GM03348 (cell line): ENCODE measurements at places on chromosomes 5 and 9.
A peak's percentile ranks its signal among the peaks of the same experiment; 100 is the strongest.

DNA sequence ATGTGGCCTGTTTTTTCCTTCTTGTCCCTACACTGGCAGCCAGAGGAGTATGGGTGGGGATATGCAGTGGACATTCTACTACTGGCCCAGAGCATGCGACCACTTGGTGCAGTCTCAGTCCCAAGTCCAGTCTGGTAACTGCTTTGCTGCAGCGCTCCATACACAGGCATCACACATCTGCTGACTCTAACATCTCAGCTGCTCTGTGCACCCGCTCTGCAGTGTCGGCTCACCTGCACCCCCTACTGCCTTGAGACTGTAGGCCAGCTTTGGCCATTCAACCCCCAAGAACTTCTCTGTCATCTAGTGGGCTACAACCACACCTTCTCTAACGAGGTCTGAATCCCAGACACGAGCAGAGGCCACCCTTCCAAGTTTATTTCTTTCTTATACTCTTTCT is 46.4 kb upstream of the SLCO6A1 start:
- no peak for DNase-seq

DNA sequence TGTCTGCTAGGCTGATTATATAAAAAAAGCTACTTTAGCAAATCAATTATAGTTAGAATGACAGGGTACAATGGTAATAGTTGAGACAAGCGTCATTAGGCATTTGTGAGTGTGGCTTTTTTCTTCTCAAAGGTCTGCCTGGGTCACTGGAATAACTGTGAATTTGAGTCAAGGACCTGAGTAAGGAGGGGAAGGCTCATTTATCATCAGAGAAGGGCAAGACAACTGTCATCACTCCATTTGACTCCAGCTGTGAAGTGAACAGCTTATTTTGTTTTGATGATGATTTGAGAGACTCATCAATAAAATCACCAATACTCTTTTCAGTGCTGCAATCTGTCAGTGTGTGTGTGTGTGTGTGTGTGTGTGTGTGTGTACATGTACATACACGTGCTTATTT is 118.6 kb downstream of the MAT2B start:
- DNase-seq, result no peak

GRCh38 chr5:163269624-163270023 is 167.8 kb upstream of the CCNG1 start:
- no peak for DNase-seq

- DNase-seq, result no peak
Measured at GRCh38 chr9:137459601-137460362, 648 bp upstream of the NSMF start.

GRCh38 chr9:88174324-88174723 is 36.0 kb upstream of the SPATA31C2 start:
- no peak for DNase-seq

DNA sequence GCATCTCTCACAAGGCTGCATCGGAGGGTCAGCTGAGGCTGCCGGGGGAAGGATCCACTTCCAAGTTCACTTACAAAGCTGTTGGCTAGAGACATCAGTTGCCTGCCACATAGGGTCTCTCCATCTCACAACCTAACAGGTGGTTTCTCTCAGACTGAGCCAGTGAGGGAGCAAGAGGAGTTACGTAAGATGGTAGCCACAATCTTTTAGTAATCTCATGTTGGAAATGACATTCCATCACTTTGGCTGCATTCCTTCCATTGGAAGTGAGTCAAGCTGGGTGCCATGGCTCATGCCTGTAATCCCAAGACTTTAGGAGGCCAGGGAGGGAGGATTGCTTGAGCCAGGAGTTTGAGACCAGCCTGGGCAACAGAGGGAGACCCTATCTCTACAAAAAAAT is 7.4 kb upstream of the GRK6 start:
- no peak for DNase-seq

DNA sequence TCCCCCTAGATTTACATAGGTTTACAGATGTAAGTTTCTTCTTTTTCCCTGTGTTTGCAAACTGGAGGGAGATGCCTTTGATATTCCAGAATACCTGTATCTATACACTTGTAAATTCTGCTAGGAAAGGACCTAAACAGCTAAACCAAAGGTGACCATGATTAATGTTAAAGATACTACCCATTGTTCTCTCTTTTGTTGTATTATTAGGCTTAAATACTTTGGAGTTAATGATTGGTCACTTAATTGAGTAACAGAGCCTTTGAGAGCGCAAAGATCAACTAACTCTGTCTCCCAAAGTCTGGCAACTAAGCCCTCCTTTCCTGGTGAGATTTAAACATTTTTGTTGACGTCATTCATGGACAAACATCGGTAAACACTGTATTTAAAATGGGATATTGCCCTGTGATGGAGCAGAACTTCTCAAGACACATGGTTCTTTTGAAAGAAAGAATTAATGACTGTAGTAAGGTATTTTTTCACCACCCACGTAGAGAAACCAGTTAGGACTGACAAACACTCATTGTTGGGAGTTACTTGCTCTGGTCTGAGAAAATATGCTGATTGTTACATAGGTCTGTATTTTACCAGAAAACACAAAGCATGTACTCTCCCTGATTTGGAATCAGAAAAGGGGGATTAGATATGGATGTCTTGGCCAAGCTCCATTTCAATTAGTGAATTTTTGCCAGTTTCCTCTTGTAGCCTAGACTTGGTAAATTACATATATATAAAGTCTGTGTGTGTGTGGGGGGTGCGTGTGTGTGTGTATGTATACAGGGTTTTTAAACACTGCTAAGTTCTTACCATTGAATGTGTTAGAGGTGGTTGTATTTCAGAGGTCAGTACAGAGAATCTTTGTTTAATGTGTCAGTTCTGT is 4.6 kb downstream of the VCAN start:
- DNase-seq, result peak; percentile 16
